ENCODE measurements at places on chromosomes 11 and 22. TPM values are rescaled to one million over a fixed set of nuclear protein-coding genes. Genes with fewer than 3 reads are reported as not detected.

GRCh38 chr11:75673977-75674582, 5.2 kb upstream of the MAP6 start:
- DNase-seq: peak; percentile 87

- peak; percentile 78 for DNase-seq
Observed at GRCh38 chr11:68003846-68004550, at the start of gene UNC93B1. UNC93B1 (minus strand) TSS chr11:68004097; CDS start chr11:68004043, 54 bp downstream.

DNA sequence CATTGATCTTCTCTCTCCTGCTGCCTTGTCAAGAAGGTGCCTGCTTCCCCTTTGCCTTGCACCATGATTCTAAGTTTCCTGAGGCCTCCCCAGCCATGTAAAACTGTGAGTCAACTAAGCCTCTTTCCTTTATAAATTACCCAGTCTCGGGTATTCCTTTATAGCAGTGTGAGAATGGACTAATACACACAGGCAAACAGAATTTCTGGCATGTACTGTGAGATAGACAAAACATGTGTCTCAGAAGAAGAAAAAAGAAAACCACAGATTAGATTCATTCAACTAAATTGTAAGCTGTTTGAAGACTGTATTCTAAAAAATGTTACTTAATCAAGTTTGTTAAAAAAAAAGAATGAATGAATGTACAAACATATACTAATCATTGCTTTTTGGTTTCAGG, 1.5 kb upstream of the MMP20 start:
- DNase-seq: no peak

- peak; percentile 90 for DNase-seq
Observed at GRCh38 chr11:47857892-47858543, 9.9 kb upstream of the NUP160 start.

GRCh38 chr11:56331861-56332491, 13.9 kb upstream of the OR8K1 start:
- peak; percentile 27 for DNase-seq

DNA sequence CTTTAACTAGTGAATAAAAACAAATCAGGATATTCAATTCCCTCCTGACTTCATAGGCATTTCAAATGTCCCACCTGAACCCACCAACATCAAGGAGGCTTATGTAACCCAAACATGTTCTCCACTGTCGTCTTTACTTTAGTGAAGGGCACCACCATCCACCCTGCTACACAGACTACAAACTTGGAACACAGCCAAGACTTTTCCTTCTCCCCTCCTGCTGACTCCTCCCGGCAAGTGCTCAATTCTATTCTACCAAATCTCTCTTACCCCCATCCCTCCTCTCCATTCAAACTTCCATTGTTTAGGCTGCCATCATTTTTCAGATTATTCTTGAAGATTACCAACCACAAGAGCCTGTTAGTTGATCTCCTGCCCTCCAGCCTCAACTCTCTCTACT, 24.3 kb downstream of the SAAL1 start:
- DNase-seq: no peak

DNA sequence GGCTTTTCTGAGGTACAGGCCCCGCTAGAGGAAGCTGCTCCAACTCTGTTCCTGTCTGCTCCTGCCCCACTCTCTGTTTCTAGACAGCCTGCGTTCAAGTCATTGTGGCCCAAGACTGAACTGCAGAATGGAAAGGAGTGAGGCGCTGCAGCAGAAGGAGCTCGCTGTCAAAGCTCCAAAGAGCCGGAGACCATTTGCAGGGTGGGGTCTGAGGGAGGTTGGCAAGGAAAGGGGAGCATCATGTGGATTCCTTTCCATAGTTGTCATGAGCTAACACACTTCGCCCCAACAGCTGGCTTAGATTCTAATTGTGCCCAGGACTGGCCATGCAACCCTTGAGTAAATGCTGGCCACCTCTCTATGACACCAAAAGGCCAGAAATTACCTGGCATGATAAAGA, 18.8 kb downstream of the APOL4 start:
- no peak for DNase-seq

DNA sequence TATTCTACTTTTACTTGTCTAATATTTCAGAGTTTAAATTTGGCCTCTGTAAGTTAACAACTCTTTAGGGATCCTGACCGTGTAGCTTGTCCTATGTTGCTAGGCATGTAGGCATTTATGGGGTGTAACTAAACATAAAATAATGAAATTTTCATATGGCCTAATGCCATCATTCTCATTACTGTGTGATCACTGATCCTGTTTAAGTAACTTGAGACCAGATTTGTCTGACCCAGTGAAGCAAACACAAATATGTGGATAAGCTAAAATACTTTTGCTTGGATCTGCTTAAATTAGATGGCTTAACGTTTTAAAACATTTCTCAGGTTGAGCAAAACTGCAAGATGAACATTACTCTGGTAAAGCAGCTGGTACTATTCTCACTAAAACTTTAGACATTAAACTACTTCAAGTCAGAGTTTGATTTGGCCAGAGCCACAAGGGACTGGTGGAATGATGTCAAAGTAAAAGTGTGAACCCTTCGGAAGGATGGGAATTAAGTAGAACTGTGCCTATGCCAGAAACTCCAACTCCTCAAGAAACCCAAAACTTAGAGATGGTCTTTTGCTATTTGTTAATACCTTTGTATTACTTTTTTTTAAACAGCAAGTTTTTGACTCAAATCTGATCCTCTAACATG, 12.5 kb downstream of the QSER1 start:
- DNase-seq: no peak

DNA sequence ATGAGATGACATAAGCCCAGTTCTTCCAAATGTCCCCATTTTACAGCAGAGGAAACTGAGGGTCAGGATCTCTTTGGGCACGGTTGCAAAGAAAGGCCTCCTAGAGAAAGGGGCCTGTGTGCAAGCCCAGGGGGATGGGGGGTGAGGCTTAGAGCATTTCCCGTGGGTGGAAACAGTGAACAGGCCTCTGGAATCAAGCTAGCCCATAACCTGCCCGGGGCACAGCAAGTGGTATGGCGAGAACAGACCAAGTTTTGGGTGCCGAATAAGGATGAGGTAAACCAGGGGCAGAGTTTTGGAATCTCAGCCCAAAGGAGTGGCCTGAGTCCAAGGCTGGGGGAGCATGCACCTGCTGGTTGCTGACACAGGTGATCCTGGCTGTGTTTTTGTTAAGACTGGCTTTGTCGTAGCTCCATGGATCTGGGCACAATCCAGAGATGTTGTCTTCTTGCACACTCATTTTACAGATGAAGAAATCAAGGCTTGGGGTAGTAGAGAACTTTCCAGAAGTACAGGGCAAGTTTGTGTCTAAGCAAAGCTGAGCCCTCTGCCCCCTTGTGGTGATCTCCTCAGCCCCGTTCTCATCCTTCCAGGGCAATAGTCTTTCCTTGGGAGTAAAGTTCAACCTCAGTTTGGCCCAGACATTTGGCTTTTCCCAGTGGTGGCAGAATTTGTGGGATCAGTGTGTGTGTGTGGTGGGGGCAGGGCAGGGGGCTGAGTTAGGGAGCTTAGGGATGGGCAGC, 53.5 kb upstream of the MYEOV start:
- DNase-seq: no peak

GRCh38 chr11:47104261-47104950, 72.3 kb downstream of the ARFGAP2 start:
- no peak for DNase-seq

- no peak for DNase-seq
Observed at GRCh38 chr22:44814266-44815098, 62.1 kb downstream of the ARHGAP8 start.

The PHF21B gene
- total RNA-seq: 3.9 TPM

The RFPL3 gene
- not detected for total RNA-seq

The ZPR1 gene
- total RNA-seq: 105 TPM

The HEPACAM gene
- not detected for total RNA-seq

The OR2AT4 gene
- total RNA-seq: 0.07 TPM

The HSCB gene
- total RNA-seq: 24.5 TPM

The WNT7B gene
- total RNA-seq: 15.0 TPM

The MS4A3 gene
- total RNA-seq: not detected

The CSNK1E gene
- 206 TPM for total RNA-seq

Data from HT1080 (cell line).